NCI-H1105 treated with DMSO at 0.1 percent for 48 hours (cell line): ENCODE measurements at places on chromosomes 11 and 22.

GRCh38 chr11:43267856-43268580 lies 43.8 kb upstream of the API5 start:
- DNase-seq: peak; percentile 80

GRCh38 chr11:124475265-124475664 lies 29.8 kb upstream of the OR8B8 start:
- DNase-seq: no peak

- DNase-seq: no peak
Measured at GRCh38 chr11:120759046-120759445, 247.5 kb downstream of the GRIK4 start.

DNA sequence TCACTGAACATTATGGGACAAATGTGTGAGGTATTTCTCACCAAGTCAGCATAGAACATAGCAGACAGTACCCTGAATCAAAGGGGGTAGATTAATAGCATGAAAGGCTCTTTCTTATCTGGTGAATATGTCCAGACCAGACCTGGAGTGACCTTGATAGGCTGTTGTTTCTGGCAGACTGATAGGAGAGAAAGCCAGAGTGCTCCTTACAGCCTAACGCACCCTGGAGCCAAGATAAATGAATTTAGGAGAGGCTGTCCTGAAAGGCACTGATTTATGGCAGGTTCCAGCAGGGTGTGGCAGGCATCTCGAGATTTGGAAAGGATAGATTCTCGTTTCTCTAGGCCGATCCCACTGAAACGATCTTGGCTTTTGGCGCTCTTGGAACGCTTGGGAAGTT lies 204.6 kb downstream of the DBX1 start:
- no peak for DNase-seq

DNA sequence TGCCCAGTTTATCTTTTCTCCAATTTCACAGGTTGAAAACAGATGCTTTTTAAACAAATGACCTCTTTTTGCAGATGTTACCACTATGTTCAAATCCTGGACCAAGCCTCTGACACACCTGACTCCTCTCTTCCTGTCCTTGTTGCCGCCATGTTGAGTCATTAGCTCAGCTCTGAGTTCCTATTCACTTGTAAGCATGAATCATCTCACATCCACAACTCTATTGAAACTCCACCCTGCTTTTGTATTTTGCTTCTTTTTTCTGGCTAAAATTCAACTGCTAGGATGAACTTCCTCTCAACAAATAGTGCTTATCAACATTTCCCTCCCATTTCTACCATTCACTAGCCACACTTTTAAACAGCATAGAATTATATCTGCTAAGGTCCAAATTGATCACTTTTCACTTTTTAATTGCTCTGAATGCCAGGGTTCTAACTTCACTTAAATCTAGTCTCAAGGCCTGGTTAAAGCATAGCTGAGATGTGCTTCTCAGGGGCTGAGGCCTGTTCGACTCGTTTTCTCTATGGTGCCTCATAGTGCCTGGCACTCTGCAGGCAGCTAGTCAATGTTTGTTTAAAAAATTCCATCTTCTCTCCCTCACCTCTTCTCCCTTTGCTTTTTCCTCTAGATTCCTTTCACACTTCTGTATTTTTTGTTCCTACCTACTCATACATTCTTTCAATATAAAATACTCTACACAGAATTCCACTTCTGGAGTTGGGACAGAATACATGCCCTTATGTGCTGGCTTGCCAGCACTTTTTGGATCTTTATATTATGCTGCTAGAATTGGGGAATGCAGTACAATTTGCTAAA lies 3.9 kb downstream of the JOSD1 start:
- DNase-seq: no peak

- no peak for DNase-seq
Measured at GRCh38 chr11:94754335-94754734, 13.8 kb upstream of the AMOTL1 start.

GRCh38 chr11:77559686-77560401 lies 29.9 kb upstream of the AQP11 start:
- no peak for DNase-seq

DNA sequence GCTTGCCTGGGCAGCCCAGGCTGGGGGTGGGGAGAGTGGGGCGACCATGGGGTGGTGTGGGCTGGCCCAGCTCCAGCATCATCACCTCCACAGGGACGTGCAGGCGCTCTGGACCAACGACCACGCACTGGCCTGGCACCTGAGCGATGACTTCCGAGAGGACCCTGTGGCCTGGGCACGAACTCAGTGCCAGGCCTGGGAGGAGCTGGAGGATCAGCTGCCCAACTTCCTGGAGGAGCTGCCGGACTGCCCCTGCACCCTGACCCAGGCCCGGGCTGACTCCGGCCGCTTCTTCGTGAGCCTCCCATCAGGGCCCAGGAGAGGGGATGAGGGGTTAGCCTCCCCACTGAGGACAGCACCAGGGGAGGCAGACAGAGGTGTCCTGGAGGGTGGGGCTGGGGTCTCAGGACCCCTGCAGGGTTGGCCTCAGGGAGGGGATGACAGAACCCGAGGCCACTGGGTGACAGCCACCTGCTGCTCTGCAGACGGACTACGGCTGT lies 3.8 kb downstream of the SUSD2 start:
- no peak for DNase-seq

- DNase-seq: no peak
Measured at GRCh38 chr22:49760630-49761571, 66.8 kb downstream of the BRD1 start.

DNA sequence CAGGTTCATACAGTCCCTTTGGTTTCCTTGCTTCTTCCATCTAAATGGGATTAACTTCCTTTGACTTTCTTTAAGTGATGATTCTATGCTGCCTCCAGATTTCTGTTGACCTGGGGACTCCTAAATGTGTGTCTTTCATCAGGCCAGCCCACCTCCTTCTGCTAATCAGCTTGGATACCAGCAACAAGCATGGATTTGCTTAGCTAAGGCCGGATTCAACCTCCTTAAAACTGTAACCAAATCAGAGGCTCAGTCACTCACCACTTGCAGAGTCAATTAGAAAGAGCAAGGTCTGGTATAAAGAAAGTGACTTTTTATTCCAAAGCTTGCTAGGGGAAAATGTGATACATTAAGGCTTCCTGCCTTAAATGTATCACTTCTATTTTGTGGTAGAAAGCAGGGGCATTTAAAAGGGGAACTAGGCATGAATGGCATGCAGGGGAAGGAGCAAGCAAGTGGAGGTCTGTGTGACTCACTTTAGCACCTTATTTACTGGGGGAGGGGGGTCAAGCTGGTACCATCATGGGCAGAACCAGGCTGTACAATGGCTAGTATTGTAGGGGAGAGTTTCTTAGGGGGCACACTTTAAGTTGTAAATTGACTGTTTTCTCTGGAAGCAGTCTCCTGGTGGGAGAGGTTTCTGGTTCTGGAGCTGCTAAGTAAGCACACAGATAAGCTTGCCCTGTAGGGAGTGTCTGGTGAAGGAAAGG lies 239.0 kb upstream of the PDGFD start:
- DNase-seq: no peak

- DNase-seq: no peak
Measured at GRCh38 chr11:77087723-77088225, 14.9 kb upstream of the OMP start.
